PC-9 (cell line): ENCODE measurements at places on chromosomes 5 and 9. TPM values are rescaled to one million over a fixed set of nuclear protein-coding genes. Genes with fewer than 3 reads are reported as not detected.

DNA sequence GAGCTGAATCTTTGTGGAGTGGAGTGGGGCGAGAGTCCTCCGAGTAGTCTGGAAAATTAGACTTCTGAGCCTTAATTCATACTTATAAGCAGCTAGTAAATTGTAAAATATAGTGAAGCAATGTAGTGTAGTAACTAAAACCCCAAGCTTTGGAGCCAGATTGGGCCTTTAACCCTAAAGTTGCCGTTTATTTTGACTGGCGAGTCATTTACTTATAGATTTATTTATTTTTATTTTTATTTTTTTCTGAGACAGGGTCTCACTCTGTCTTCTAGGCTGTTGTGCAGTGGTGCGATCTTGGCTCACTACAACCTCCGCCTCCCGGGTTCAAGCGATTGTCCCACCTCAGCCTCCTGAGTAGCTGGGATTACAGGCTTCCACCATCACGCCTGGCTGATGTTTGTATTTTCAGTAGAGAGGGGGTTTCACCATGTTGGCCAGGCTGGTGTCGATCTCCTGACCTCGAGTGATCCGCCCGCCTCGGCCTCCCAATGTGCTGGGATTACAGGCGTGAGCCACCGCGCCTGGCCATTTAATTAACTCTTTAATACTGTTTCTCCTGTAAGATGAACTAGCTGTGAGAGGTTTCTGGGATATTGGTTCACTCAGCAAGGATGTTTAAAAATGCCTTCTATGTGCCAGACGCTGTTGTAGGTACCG lies 687 bp upstream of the RPS23 start:
- DNase-seq = no peak
- peak overlapping the region; percentile 100 for H3K4me3 ChIP-seq
- H3K36me3 ChIP-seq = peaks cover 38% of the 10 kb centered on the region
- H3K4me1 ChIP-seq = peaks cover 17% of the 10 kb centered on the region

DNA sequence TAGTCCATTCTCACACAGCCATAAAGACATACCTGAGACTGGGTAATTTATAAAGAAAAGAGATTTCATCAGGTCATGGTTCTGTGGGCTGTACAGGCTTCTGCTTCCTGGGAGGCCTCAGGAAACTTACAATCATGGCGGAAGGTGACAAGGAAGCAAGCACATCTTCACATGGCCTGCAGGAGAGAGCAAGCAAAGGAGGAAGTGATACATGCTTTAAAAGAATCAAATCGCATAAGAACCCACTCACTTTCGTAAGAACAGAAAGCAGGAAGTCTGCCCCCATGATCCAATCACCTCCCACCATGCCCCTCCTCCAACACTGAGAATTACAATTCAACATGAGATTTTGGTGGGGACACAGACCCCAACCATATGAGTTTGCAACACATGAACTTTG lies 5.1 kb upstream of the FBXO38 start:
- H3K4me1 ChIP-seq = peaks cover 15% of the 10 kb centered on the region
- no peaks in the 10 kb centered on the region for H3K27me3 ChIP-seq
- H3K27ac ChIP-seq = no peak overlapping the region
- DNase-seq = no peak

The MCTP1 gene
- total RNA-seq = 3.9 and 4.3 TPM in 2 replicates

The KIAA0825 gene
- total RNA-seq = 0.93 and 1.9 TPM in 2 replicates

- DNase-seq = no peak
- H3K27me3 ChIP-seq = no peaks in the 10 kb centered on the region
- no peak overlapping the region for H3K4me3 ChIP-seq
- peaks cover 10% of the 10 kb centered on the region for H3K4me1 ChIP-seq
These were observed 5.7 kb upstream of the CHD1 start for GRCh38 chr5:98934546-98934945.

- H3K36me3 ChIP-seq = no peaks in the 10 kb centered on the region
- no peaks in the 10 kb centered on the region for H3K27me3 ChIP-seq
- no peak overlapping the region for H3K27ac ChIP-seq
- DNase-seq = no peak
These were observed 30.0 kb downstream of the SLC6A7 start for GRCh38 chr5:150219861-150220260.

DNA sequence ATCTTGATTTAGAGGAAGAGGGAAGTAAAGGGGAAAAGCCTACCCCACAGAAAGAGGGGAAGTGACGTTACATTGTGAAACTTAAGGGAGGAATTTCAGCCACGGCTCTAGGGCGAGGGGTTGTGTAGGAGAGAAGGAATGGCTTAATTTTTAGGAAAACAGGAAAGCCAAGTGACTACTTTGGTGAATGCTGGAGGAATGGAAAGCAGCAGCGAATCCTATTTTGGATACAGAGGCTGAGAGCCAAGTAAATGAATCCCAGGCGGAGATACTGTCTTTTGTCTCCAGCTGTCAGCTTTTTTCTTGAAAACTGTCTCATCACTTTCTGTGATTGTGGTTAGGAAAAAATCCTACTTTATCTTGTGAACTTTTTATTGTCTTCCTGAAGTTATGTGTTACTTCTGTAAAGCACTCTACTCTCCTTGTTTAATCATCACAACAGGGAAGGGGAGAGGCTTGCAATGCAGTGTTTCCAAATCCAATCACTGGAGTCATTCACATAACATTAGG lies 188.4 kb downstream of the TSSK1B start:
- no peak overlapping the region for H3K4me3 ChIP-seq
- no peaks in the 10 kb centered on the region for H3K36me3 ChIP-seq
- no peaks in the 10 kb centered on the region for H3K27me3 ChIP-seq
- no peak for DNase-seq
- no peaks in the 10 kb centered on the region for H3K4me1 ChIP-seq
- H3K27ac ChIP-seq = no peak overlapping the region

GRCh38 chr5:13108265-13108664 lies 836.2 kb downstream of the DNAH5 start:
- no peaks in the 10 kb centered on the region for H3K27me3 ChIP-seq
- DNase-seq = no peak
- no peak overlapping the region for H3K27ac ChIP-seq
- no peak overlapping the region for H3K4me3 ChIP-seq

The FRMD3 gene
- 1.4 and 1.9 TPM in 2 replicates for total RNA-seq

DNA sequence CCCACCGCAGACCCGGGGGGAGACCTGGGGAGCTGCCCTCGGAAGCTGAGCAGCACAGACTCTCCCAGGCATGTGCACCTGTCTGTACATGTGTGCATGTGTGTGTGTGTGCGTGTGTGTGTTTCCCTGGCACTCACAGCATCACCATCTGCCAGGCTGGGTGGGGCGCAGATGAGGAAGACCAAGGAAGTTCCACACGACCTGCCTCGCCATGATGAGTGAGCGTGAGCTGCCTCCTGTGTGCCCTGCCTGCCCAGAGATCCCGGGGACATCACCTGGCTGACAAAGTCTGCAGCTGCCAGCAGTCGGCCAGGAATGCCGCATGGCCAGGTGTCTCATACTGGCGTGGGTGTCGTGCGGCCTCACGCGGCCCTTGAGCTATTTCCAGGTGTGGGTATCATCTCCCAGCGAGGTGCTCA lies 4.0 kb upstream of the GPSM1 start:
- H3K36me3 ChIP-seq = no peaks in the 10 kb centered on the region
- DNase-seq = peak; percentile 38
- H3K27ac ChIP-seq = no peak overlapping the region
- H3K4me1 ChIP-seq = peaks cover 6% of the 10 kb centered on the region; the same call in 1 of the 2 replicates
- no peak overlapping the region for H3K4me3 ChIP-seq

GRCh38 chr5:83011985-83012384 lies 65.2 kb downstream of the TMEM167A start:
- no peaks in the 10 kb centered on the region for H3K27me3 ChIP-seq
- H3K4me1 ChIP-seq = no peaks in the 10 kb centered on the region
- no peaks in the 10 kb centered on the region for H3K36me3 ChIP-seq
- no peak overlapping the region for H3K4me3 ChIP-seq
- DNase-seq = no peak
- no peak overlapping the region for H3K27ac ChIP-seq

GRCh38 chr9:72254901-72255545 lies 105.8 kb downstream of the GDA start:
- no peaks in the 10 kb centered on the region for H3K4me1 ChIP-seq
- no peak overlapping the region for H3K27ac ChIP-seq
- no peaks in the 10 kb centered on the region for H3K27me3 ChIP-seq
- DNase-seq = no peak
- 0 out of 2 replicates have a peak, but pooled peaks cover 6% of the 10 kb centered on the region for H3K36me3 ChIP-seq
- H3K4me3 ChIP-seq = no peak overlapping the region

DNA sequence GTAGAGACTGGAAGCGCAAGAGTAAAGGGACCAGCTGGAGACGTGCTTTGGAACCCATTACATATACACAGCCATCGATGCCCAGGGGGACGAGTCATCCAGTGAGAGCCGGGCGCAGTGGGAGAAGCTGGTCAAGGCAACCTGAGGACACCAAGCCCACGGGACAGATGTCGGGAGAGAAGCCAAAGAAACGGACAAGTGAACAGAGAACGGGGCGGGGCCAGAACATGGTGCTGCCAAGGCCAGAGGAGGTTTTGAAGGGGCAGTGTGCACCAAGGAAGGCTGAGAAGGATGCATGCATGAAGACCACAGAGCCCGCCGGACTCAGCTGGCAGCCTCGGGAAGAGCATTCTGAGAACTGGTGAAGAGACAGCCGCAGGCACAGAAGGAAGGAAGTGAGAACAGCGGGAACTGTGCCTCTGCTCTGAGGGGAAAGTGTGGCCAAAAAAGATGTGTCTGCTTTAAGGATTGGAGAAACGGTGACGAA lies 20.3 kb downstream of the CAMSAP1 start:
- no peak overlapping the region for H3K4me3 ChIP-seq
- no peaks in the 10 kb centered on the region for H3K36me3 ChIP-seq
- no peak for DNase-seq
- no peak overlapping the region for H3K27ac ChIP-seq
- no peaks in the 10 kb centered on the region for H3K27me3 ChIP-seq

DNA sequence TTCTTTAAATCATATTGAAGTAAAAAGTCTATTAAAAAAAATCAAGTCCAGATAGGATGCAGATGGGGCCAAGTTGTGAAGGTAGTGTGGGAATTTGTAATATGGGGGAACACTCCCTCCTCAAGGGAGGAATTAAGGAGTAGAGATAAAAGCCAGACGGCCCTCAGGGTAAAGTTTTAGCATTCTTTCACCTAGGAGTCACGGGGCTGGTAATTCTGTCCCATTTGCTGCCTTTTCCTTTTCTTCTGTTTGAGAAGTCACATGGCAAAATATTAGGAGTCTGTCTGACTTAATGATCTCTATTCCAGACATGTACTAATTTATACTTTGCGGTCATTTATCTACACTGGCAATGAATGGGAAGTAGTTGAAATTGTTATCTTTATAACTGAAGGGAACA lies 61.9 kb downstream of the SNX24 start:
- H3K27me3 ChIP-seq = no peaks in the 10 kb centered on the region
- H3K27ac ChIP-seq = peak overlapping the region; percentile 40
- no peaks in the 10 kb centered on the region for H3K36me3 ChIP-seq
- DNase-seq = peak; percentile 47

- H3K27me3 ChIP-seq = no peaks in the 10 kb centered on the region
- H3K4me1 ChIP-seq = 0 out of 2 replicates have a peak, but pooled peaks cover 8% of the 10 kb centered on the region
- no peak overlapping the region for H3K27ac ChIP-seq
- H3K36me3 ChIP-seq = no peaks in the 10 kb centered on the region
- DNase-seq = no peak
These were observed 268.5 kb downstream of the ARRDC3 start for GRCh38 chr5:91114658-91115057.

The OLFML2A gene
- 5.7 and 9.0 TPM in 2 replicates for total RNA-seq

- H3K27ac ChIP-seq = no peak overlapping the region
- no peaks in the 10 kb centered on the region for H3K27me3 ChIP-seq
- no peak overlapping the region for H3K4me3 ChIP-seq
These were observed 217.5 kb downstream of the MAN2A1 start for GRCh38 chr5:109907189-109907588.

- H3K4me1 ChIP-seq = no peaks in the 10 kb centered on the region
- no peak for DNase-seq
- H3K27me3 ChIP-seq = no peaks in the 10 kb centered on the region
- 0 out of 2 replicates have a peak, but pooled peaks cover 5% of the 10 kb centered on the region for H3K36me3 ChIP-seq
- no peak overlapping the region for H3K27ac ChIP-seq
These were observed 13.3 kb downstream of the SLC25A46 start for GRCh38 chr5:110751902-110752762.

DNA sequence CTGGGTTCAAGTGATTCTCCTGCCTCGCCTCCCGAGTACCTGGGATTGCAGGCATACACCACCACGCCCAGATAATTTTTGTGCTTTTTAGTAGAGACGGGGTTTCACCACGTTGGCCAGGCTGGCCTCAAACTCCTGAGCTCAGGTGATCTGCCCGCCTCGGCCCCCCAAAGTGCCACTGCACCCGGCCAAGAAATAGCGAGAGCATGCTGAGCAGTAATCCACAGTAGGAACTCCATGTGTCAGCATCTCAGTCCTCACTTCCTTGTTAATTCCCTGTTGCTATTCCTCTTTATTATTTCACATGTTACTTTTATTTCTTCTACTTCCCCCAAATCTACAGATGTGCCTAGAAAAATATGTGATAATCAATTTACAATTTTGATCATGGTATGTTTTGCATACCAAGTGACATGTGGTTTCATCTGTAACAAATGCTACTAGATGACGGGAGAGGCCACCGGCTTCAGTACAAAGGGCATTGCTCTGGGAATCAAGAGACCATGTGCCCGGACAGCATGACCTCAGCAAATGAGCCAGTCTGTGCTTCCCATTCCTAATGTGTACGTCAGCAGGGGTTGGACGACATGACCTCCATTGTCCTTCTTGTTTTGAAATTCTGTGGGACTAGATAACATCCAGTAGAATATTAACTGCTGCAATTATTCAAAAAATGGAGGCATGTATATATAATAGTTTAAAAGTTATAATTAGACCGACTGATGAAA lies 61.6 kb downstream of the FNBP1 start:
- DNase-seq = no peak
- no peaks in the 10 kb centered on the region for H3K4me1 ChIP-seq
- H3K27me3 ChIP-seq = no peaks in the 10 kb centered on the region
- no peak overlapping the region for H3K4me3 ChIP-seq
- no peaks in the 10 kb centered on the region; the same call in 1 of the 2 replicates for H3K36me3 ChIP-seq

The PDGFRB gene
- total RNA-seq = 0.08 TPM in 1 of 2 replicates, not detected in the other

The SGCD gene
- total RNA-seq = not detected in 2 replicates

The RAD1 gene
- 43.8 and 63.0 TPM in 2 replicates for total RNA-seq

GRCh38 chr5:6752782-6753181 lies 39.5 kb downstream of the TENT4A start:
- H3K36me3 ChIP-seq = peaks cover 48% of the 10 kb centered on the region
- H3K27ac ChIP-seq = no peak overlapping the region
- no peak overlapping the region for H3K4me3 ChIP-seq
- no peaks in the 10 kb centered on the region for H3K27me3 ChIP-seq

The SPINK13 gene
- total RNA-seq = not detected in 2 replicates

The DNAJC18 gene
- total RNA-seq = 8.9 and 9.3 TPM in 2 replicates

GRCh38 chr5:122093415-122094180 lies 15.5 kb upstream of the LOX start:
- no peak overlapping the region for H3K27ac ChIP-seq
- no peak overlapping the region for H3K4me3 ChIP-seq
- no peaks in the 10 kb centered on the region for H3K36me3 ChIP-seq
- peaks cover 2% of the 10 kb centered on the region for H3K4me1 ChIP-seq
- H3K27me3 ChIP-seq = no peaks in the 10 kb centered on the region

DNA sequence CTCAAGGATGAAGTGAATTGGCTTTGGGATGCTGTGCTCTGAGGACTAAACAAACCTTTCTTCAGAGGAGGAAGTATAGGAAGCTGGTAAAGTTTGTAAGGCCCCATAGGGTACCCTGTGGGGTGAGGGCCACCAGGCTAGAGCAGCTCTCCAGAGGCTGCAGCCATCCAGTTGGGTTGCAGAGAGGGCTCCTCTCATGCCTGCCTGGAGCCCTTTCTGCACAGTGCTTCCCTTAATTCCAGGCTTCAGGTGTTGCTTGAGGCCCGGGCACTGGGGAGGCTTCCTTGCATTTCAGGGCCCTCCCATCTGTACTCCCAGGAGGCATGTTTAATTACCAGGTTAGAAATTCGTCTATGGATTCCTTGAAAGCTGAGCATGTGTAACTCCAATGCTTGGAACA lies 95.3 kb upstream of the FSTL4 start:
- no peak for DNase-seq
- H3K4me3 ChIP-seq = no peak overlapping the region
- no peaks in the 10 kb centered on the region for H3K27me3 ChIP-seq
- H3K4me1 ChIP-seq = no peaks in the 10 kb centered on the region
- H3K36me3 ChIP-seq = no peaks in the 10 kb centered on the region

The ZNF608 gene
- 2.8 and 5.5 TPM in 2 replicates for total RNA-seq

The ACOT12 gene
- not detected in 2 replicates for total RNA-seq

The AIF1L gene
- 85.2 and 87.3 TPM in 2 replicates for total RNA-seq
